ENCODE measurements at places on chromosomes 6 and 20. TPM values are rescaled to one million over a fixed set of nuclear protein-coding genes. Genes with fewer than 3 reads are reported as not detected.

BPIFB1 gene
- 0.13 TPM for total RNA-seq

RBPJL gene
- total RNA-seq: not detected

GRCh38 chr6:159116343-159116742 is 52.9 kb upstream of the FNDC1 start:
- no peaks in the 10 kb centered on the region for H3K36me3 ChIP-seq
- no peak for DNase-seq
- H3K27ac ChIP-seq: no peak overlapping the region
- peaks cover 31% of the 10 kb centered on the region for H3K4me1 ChIP-seq

DNA sequence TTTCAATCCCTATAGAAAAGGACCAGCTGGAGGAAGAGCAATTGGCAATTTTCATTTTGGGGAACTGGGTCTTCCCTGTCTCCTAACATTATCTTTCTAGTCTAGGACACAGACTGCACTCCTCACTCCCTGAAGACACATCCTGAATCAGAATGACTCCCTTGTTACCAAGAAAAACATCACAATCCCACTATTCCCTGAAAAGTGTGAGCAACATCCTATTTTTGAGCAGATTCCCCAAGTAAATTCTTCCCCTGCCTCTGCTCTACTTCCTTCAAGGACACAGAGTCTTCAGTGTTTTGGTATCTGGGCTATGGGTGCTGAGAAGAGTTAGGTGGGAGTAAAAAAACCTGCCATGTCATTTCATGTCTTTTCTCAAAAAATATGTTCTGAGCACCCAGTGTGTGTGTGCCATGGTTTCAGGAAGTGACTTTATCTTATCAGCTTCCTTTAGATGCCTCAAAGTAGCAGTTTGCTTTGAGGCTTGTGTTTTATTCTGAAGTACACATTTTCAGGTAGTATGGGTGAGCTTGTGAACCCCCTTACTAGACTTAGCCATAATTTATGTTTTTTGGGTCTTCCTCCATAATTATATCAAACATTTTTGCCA is 12.4 kb downstream of the LAMA4 start:
- no peak overlapping the region for H3K27ac ChIP-seq
- H3K36me3 ChIP-seq: no peaks in the 10 kb centered on the region
- H3K4me1 ChIP-seq: no peaks in the 10 kb centered on the region
- DNase-seq: no peak

GRCh38 chr6:57305761-57306160 is 11.7 kb upstream of the PRIM2 start:
- H3K36me3 ChIP-seq: no peaks in the 10 kb centered on the region
- H3K27me3 ChIP-seq: no peaks in the 10 kb centered on the region
- no peaks in the 10 kb centered on the region for H3K4me1 ChIP-seq
- H3K4me3 ChIP-seq: no peak overlapping the region
